ENCODE measurements at places on chromosomes 16 and 17.

- no peak for DNase-seq
These were observed 5.5 kb downstream of the TVP23A start for GRCh38 chr16:10813099-10813455.

GRCh38 chr17:62722625-62723024, 85.5 kb downstream of the MARCHF10 start:
- no peak for DNase-seq

DNA sequence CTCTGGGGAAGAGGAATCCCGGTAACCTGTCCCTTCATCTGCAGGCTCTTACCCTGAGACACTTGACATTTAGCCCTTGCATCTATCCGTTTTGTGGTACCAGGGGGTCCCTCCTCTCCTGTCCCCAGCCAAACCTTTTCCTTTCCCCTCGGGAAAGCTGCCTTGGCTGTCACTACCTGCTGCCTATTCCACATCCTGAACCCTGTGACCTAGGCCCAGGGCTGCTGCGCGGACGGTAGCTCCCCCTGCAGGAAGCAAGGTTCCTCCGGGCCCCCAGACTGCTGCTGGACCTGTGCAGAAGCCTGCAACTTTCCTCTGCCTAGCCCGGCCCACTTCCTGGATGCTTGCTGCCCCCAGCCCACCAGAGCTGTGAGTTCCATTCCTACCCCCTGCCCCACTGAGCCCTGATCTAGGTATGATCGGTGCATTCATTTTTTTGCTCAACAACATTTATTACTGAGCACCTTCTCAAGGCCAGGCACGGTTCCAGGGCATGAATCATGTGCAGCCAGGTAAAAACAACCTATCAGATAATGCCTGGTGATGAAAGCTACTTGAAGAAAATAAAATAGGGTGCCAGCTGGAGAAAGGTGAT, 10.5 kb upstream of the ALDOA start:
- no peak for DNase-seq

GRCh38 chr16:70304892-70305448, 6.0 kb downstream of the DDX19B start:
- no peak for DNase-seq

- no peak for DNase-seq
These were observed 68.0 kb downstream of the AMFR start for GRCh38 chr16:56357241-56357764.

DNA sequence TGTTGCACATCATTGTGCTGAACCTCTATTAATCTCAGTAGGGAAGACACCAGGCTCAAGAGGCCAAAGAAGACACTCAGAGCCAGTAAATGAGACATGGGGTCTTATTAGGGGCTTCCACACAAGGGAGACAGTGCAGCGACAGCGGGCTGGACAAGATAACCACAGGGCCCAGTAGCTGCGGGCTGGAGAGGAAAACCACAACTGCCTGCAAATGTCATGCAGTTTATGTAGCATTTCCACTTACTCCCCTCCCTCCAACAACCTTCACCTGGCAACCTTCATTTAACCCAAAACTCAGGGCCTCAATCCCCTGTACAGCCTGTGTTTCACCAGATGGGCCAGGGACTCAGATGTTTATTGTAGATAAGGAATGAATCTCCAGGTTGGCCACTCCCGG, 185.6 kb downstream of the UTP18 start:
- no peak for DNase-seq

DNA sequence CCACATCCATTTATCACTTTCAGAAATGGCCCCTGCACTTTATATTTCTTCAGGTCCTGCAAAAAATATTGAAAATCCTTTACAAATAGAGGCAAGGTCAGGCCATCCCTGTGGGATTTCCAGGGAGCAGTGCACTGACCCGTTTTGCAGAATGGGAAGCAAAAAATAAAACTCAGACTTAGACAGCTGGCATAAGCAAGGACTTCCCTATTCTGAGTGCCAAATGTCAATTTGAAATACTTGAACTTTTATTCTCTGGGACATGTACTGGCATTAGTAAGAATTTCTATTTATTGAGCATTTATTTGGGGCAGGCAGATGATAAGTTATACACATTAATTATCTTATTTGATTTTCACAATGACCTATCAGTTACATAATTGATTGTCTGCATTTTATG, 32.4 kb downstream of the PRKCB start:
- DNase-seq: no peak

Data from SW 1271 (cell line).